Hair follicle dermal papilla cell (primary cell): ENCODE measurements at places on chromosomes 1 and 21. TPM values are rescaled to one million over a fixed set of nuclear protein-coding genes. Genes with fewer than 3 reads are reported as not detected.

KIF17 gene
- 0.32 and 0.61 TPM in 2 replicates for total RNA-seq

HMGCL gene
- total RNA-seq: 43.3 and 44.2 TPM in 2 replicates

AMY1B gene
- total RNA-seq: not detected in 2 replicates

PGBD5 gene
- 0.12 and 0.16 TPM in 2 replicates for total RNA-seq

SLC45A3 gene
- 0.73 and 1.1 TPM in 2 replicates for total RNA-seq

HJV gene
- not detected in 2 replicates for total RNA-seq

GSTM5 gene
- 6.0 and 12.5 TPM in 2 replicates for total RNA-seq

TEDDM1 gene
- total RNA-seq: not detected in 2 replicates

CFAP107 gene
- total RNA-seq: not detected in 2 replicates

BSND gene
- not detected in 2 replicates for total RNA-seq

C1orf116 gene
- total RNA-seq: 0.12 and 0.16 TPM in 2 replicates

HSD3B1 gene
- not detected in 2 replicates for total RNA-seq

DDAH1 gene
- 138 and 154 TPM in 2 replicates for total RNA-seq

CGN gene
- total RNA-seq: 0.12 TPM in 1 of 2 replicates, not detected in the other

C1QTNF12 gene
- total RNA-seq: 0.36 and 1.1 TPM in 2 replicates
